Bronchial epithelial cell (primary cell): ENCODE measurements at places on chromosomes 7 and 10. TPM values are rescaled to one million over a fixed set of nuclear protein-coding genes. Genes with fewer than 3 reads are reported as not detected.

Gene HTR5A
- not detected in 2 replicates for total RNA-seq

Gene OPALIN
- total RNA-seq: not detected in 2 replicates

Gene PHYHIPL
- not detected in 2 replicates for total RNA-seq

Gene FAM237B
- total RNA-seq: not detected in 2 replicates

Gene HECW1
- total RNA-seq: under 0.01 TPM in 1 of 2 replicates, not detected in the other

Gene ZNF479
- total RNA-seq: not detected in 2 replicates

Gene ZSCAN21
- total RNA-seq: 9.6 and 11.6 TPM in 2 replicates

Gene TMEM236
- under 0.01 and 0.26 TPM in 2 replicates for total RNA-seq

Gene CEP41
- 3.1 and 4.2 TPM in 2 replicates for total RNA-seq

Gene CTNNA3
- under 0.01 TPM in 1 of 2 replicates, not detected in the other for total RNA-seq

Gene NXPH1
- not detected in 2 replicates for total RNA-seq

Gene INMT
- total RNA-seq: 0.13 and 0.26 TPM in 2 replicates

Gene BZW2
- total RNA-seq: 61.8 and 91.4 TPM in 2 replicates

Gene UPK3B
- 0.26 and 2.6 TPM in 2 replicates for total RNA-seq

Gene EXOC6
- total RNA-seq: 9.3 and 12.4 TPM in 2 replicates

Gene RPEL1
- total RNA-seq: under 0.01 and 0.13 TPM in 2 replicates

Gene PLCE1
- total RNA-seq: 0.26 and 1.0 TPM in 2 replicates

Gene MMD2
- not detected in 2 replicates for total RNA-seq

Gene GPRIN2
- total RNA-seq: 0.53 and 3.2 TPM in 2 replicates

Gene PLEKHS1
- not detected in 2 replicates for total RNA-seq

Gene CALCR
- not detected in 2 replicates for total RNA-seq

Gene PRLHR
- total RNA-seq: not detected in 2 replicates

Gene ACSM6
- total RNA-seq: not detected in 2 replicates

Gene HMX2
- total RNA-seq: not detected in 2 replicates

Gene NET1
- total RNA-seq: 45.8 and 118 TPM in 2 replicates

Gene FAM25A
- total RNA-seq: 4.7 and 30.6 TPM in 2 replicates

Gene ADCYAP1R1
- total RNA-seq: not detected in 2 replicates

Gene ARMC3
- under 0.01 TPM in 1 of 2 replicates, not detected in the other for total RNA-seq

Gene BHLHA15
- 2.3 and 3.2 TPM in 2 replicates for total RNA-seq

Gene GRM3
- total RNA-seq: not detected in 2 replicates

Gene STN1
- total RNA-seq: 40.7 and 67.7 TPM in 2 replicates

Gene TMEM254
- total RNA-seq: 7.1 and 21.1 TPM in 2 replicates

Gene ADAM22
- under 0.01 TPM in 1 of 2 replicates, not detected in the other for total RNA-seq

Gene HACD1
- total RNA-seq: 22.1 and 24.6 TPM in 2 replicates

Gene MLXIPL
- total RNA-seq: under 0.01 TPM in 1 of 2 replicates, not detected in the other

Gene AFAP1L2
- total RNA-seq: 6.8 and 10.8 TPM in 2 replicates

Gene HYAL4
- under 0.01 and 0.13 TPM in 2 replicates for total RNA-seq

Gene MGAM2
- under 0.01 TPM in 1 of 2 replicates, not detected in the other for total RNA-seq

Gene RAB19
- total RNA-seq: not detected in 2 replicates

Gene OR6V1
- total RNA-seq: not detected in 2 replicates

Gene PDE6C
- not detected in 2 replicates for total RNA-seq

Gene TSPAN15
- total RNA-seq: 12.1 and 14.8 TPM in 2 replicates

Gene AKR1D1
- under 0.01 TPM in 1 of 2 replicates, not detected in the other for total RNA-seq

Gene CCZ1B
- 57.7 and 84.0 TPM in 2 replicates for total RNA-seq

Gene GNGT1
- not detected in 2 replicates for total RNA-seq

Gene SLC13A1
- not detected in 2 replicates for total RNA-seq

Gene HSPA12A
- total RNA-seq: 0.79 and 1.4 TPM in 2 replicates

Gene PIP
- total RNA-seq: not detected in 2 replicates

Gene RBP3
- total RNA-seq: not detected in 2 replicates

Gene ADAM12
- under 0.01 and 1.8 TPM in 2 replicates for total RNA-seq

Gene AP3M1
- 16.3 and 22.7 TPM in 2 replicates for total RNA-seq
